ENCODE measurements at places on chromosomes 6 and 20.

DNA sequence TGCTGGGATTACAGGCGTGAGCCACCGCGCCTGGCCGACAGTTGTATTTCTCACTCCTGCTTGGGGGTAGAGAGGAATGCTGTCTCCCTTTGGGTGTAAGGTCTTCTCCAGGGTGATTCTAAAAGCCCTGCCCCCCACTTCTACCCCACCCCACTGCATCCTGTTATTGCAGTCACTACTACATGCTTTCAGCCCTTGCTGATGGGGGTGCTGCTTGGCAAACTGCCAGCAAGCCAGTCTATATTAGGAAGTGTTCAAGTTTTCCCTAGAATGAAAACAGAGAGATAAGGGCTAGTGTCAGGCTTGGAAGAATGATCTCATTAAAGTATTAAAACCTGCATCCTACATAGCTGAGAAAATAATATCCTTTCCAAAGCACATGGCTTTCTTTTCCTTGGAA lies 31.3 kb downstream of the TTI1 start:
- DNase-seq: no peak

- DNase-seq: peak; percentile 98
Observed at GRCh38 chr6:291697-292505, at the start of gene DUSP22. DUSP22 (plus strand) TSS chr6:292487; CDS start chr6:292540, 53 bp downstream.

- peak; percentile 61 for DNase-seq
Observed at GRCh38 chr6:134111062-134111677, 58.7 kb upstream of the SLC2A12 start.

DNA sequence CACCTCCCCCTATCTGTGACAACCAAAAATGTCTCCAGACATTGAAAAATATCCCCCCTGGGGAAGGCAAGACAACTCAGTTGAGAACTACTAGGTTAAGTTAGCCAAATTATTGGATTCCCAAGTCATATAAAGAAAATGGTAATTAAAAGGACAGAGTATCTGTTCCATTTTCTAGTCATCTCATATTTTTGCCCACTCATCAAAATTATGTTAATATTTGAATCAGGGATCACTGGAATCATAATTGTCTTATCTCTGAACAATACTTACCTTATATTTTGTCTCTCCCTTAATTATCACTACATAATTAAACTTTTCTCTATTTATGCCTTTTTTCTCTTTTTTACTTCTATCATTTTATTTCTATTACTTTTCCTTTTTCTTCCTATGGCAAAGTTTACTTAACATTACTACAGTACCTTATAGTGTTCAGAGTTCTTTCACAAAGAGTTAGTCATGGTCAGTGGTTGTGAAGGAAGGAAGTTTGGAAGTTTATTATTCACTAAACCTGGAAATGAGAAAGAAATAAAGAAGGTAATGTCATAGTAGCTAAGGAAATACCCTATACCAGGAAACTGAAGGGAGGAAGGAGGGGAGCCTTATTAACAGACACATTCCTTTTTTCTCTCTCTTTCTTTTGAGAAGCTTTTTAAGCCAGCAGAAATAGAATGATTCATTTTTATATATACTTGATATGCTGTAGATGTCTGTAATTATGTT lies 332.9 kb downstream of the COL12A1 start:
- no peak for DNase-seq

DNA sequence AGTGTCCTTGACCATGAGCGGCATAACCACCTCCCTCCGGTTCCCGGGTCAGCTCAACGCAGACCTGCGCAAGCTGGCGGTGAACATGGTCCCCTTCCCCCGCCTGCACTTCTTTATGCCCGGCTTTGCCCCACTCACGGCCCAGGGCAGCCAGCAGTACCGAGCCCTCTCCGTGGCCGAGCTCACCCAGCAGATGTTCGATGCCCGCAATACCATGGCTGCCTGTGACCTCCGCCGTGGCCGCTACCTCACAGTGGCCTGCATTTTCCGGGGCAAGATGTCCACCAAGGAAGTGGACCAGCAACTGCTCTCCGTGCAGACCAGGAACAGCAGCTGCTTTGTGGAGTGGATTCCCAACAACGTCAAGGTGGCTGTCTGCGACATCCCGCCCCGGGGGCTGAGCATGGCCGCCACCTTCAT lies 4.9 kb downstream of the TUBB1 start:
- DNase-seq: no peak

Data from hepatic stellate cell (primary cell).